ENCODE measurements at places on chromosomes 2 and 18. TPM values are rescaled to one million over a fixed set of nuclear protein-coding genes. Genes with fewer than 3 reads are reported as not detected.

CDK15 gene
- not detected for total RNA-seq

FBXO48 gene
- total RNA-seq = 0.85 TPM

FAM110C gene
- total RNA-seq = not detected

SLC19A3 gene
- not detected for total RNA-seq

CD207 gene
- not detected for total RNA-seq

UGT1A1 gene
- total RNA-seq = not detected

SH3BP4 gene
- total RNA-seq = 0.19 TPM

CAVIN2 gene
- not detected for total RNA-seq

APLF gene
- total RNA-seq = 1.9 TPM

CYRIA gene
- total RNA-seq = 9.2 TPM

EMX1 gene
- 1.1 TPM for total RNA-seq

SIX3 gene
- total RNA-seq = 0.26 TPM

IL37 gene
- total RNA-seq = not detected

MALL gene
- total RNA-seq = 0.26 TPM

CDCA7 gene
- 41.0 TPM for total RNA-seq

ITGB6 gene
- not detected for total RNA-seq

RMDN2 gene
- 9.3 TPM for total RNA-seq

RBM44 gene
- total RNA-seq = 0.56 TPM

All from GM12878 (cell line).